Hematopoietic multipotent progenitor cell treated with erythropoietin and hydrocortisone succinate and interleukin-3 and kit ligand, for 8 days (in vitro differentiated cells): ENCODE measurements at places on chromosomes 12 and 14.

DNA sequence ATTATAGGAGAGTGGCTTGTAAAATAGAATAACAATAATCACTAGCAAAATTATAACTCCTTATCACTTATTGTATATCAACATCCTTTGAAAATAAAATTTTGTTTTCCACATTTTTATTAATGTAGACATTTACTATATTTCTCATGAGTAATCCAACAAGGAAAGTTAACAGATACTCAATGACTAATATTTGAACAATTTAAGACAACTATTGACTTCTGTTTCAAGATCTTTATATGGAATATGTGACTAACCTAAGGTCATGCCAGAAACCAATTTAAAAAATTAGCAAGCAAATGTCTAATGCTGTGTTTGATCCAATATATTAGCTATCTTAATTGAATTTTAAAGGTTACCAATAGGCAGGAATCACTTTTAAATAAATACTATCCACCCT, 638.5 kb upstream of the FLRT2 start:
- DNase-seq = no peak

GRCh38 chr12:92147491-92147890, 1.8 kb upstream of the BTG1 start:
- DNase-seq = no peak

DNA sequence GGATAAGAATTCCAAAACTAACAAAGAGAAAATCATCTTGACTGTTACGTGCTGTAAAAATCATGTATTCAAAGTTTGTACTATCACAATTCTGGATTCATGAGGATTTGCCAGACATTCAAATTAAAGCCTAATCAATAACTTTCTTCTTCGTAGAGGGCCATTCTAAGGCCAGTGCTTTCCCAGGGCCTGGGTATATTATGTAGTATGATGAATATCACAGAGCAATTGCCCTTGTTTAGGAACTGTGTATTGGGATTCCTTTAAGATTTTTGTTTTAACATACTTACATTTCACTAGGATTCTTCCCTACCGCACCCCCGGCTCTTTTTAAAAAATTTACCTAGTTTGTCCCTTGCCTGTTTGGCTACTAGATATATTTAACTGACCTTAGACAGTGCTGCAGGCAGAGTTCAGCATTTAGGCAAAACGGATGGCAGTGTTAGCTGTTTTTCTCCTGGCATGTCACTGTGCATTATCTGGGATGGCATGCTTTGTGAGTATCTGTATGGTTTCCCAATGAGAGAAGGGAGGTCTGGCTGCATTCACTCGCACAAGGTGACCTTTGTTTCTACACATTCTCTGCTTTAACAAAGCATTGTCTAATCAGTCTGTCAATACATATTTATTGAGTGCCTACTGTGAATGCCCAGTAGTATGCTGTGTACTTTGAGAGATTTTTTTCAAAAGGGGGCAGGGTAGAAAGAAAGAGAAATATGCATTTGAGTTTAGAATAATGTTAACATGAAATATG, 63.3 kb downstream of the ERC1 start:
- peak; percentile 11 for DNase-seq

GRCh38 chr12:14111230-14111865, 129.9 kb upstream of the GRIN2B start:
- DNase-seq = no peak

GRCh38 chr14:58732387-58732786, 94.6 kb downstream of the DACT1 start:
- DNase-seq = no peak

GRCh38 chr14:56720703-56721460, 89.4 kb downstream of the OTX2 start:
- no peak for DNase-seq

- DNase-seq = no peak
These were observed 25.6 kb downstream of the PXN start for GRCh38 chr12:120239776-120240494.

DNA sequence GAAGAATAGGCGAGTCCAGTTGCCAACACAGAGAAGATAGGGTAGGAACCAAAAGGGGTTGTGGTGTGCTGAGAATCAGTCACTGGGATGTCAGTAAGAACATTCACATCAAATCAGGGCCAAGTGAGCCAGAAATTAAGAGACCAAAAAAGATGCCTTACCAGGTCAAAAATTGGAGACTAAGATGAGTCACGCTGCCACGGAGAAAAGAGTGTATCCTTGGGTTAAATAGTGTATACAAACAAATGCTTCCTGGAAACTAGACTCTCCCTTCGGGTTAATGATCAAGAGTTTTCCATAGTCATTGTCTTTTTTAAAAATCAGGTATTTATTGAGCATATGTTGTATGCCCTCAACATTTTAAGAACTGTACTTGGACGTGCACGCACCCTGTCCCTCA, 45.2 kb upstream of the BAZ1A start:
- DNase-seq = no peak

GRCh38 chr14:91484186-91484585, 25.9 kb downstream of the PPP4R3A start:
- DNase-seq = peak; percentile 41

DNA sequence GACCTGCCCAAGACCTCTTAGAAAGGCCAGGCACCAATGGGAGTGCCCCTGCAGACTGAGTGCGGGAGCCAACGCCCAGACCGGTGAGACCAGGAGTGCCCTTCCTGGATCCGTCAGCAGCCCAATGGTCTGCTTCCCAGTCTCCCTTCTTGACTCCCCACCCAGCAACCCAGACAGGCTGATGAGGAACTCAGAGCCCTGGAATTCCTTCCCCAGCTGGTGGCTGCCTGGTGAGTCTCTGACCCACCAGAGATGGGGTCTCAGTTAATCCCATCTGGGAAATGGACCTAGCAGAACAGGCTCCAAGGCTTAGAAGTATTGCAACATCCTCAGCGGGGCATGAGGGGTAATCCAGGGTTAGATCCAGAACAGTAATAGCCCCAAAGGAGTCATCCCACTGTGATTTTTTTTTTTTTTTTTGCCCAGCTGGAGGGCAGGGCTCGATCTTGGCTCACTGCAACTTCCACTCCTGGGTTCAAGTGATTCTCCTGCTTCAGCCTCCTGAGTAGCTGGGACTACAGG, 1.5 kb upstream of the RASAL1 start:
- no peak for DNase-seq

- no peak for DNase-seq
These were observed 143.6 kb upstream of the VRK1 start for GRCh38 chr14:96653597-96653996.

DNA sequence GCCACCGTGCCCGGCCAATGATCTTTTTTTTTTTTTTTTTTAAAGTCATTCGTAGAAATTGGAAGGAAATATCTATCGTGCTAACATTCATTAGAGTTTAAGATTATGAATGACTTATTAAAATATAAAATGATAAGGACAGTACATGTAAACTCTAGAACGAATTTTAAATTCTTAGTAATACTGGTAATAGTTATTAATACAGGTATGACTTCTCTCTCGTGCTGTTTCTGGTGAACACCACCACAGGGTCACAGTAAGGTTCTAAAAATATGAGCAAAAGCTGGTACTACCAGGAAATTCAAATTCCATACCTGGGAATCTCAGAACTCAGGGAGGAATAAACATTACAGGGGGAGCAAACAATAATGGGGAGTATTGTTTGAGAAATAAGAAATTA, 26.2 kb downstream of the WNK1 start:
- peak; percentile 0 for DNase-seq

DNA sequence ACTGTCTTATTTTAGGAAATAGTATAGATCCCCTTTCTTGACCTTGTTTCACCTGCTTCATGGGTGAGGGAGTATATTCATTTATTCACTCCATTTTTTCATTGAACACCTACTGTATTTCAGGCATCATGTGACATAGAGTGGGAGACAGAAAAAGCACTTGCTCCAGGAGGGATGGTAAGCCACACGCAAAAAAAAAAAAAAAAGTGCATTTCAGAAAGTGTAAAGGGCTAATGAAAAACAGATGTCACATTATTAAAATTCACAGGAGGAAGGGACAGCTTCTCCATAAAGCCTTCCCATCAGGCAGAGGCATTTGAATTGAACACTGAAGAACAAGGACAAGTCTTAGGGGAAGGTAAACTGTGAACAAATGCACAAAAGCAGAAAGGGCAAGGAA, 7.5 kb downstream of the SLC8A3 start:
- no peak for DNase-seq

DNA sequence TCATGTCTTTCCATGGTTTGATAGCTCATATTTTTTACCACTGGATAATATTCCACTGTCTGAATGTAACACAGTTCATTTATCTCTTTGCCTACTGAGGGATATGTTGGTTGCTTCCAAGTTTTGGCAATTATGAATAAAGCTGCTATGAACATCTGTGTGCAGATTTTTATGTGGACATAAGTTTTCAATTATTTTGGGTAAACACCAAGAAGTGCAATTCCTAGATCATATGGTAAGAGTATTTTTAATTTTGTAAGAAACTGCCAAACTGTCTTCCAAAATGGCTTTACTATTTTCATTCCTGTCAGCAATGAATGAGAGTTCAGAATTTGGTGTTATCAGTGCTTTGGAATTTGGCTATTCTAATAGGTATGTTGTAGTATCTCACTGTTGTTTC, 43.7 kb upstream of the SLC35F4 start:
- DNase-seq = no peak

- no peak for DNase-seq
These were observed 149.2 kb upstream of the FBXO33 start for GRCh38 chr14:39581474-39581873.

DNA sequence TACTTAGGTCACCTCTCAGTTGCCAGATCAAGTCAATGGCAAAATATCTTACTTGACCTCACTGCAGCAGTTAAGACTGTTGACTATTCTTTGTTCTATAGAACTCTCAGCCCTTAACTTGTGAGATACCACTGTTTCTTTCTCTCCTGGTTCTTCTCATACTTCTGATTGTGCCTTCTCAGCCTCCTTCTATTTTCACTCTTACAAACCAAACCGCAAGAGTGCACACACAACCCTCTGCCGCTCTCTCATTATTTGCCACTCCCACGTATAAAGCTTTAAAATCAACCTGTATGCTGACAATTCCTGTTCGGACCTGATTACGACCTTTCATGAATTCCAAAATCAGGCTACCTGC, 4.5 kb downstream of the E2F7 start:
- DNase-seq = no peak

- DNase-seq = no peak
These were observed 290.6 kb downstream of the FOXN3 start for GRCh38 chr14:89126461-89126860.

DNA sequence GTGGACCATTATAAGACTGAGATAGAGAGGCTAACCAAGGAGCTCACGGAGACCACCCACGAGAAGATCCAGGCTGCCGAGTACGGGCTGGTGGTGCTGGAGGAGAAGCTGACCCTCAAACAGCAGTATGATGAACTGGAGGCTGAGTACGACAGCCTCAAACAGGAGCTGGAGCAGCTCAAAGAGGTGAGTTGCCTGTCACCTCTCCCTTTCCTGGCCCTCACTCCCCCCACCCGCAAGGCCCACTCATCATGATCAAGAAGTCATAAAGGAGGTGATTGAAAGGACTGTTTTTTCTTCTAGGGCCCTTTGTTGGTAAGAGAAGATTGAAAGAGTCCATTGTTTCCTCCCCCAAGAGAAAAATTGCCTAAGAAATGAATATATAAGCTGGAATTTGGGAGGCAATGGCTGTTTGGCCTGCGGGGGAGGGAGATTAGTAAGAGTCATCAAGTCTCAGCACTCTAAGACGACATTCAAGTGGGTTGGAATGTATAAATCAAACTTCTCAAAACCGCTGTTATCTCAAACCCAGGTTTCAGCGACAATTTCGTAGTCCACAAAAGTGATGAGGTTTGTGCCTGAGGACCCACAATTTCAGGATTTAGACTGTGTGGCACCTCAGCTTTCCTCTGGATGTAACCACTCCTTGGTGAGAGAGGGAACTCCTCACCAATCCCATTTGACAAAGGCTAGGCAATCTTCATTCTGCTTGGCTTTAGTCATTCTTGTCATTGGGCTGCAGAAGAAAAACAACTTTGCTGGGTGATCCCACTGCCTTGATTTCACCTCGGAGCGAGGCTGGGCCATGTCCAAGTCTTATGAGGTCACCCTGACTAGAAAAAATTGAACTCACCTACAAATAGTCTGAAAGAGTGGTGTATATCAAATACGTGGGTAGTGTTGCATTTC, 966 bp downstream of the BICD1 start:
- DNase-seq = no peak

DNA sequence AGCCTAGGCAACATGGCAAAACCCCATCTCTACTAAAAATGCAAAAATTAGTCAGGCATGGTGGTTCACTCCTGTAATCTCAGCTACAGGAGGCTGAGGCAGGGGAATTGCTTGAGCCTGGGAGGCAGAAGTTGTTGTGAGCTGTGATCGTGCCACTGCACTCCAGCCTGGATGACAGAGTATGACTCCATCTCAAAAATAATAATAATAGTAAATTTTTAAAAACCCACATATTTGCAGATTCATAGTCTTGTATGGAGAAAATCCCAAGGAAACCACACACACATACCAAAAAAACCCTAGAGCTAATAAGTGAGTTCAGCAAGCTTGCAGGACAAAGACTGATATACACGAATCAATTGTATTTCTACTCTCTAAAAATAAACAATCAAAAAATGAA, 19.0 kb upstream of the MTHFD1 start:
- DNase-seq = no peak

- no peak for DNase-seq
These were observed 87.3 kb downstream of the TTC7B start for GRCh38 chr14:90728951-90729350.

- DNase-seq = no peak
These were observed 117.2 kb downstream of the PLXNC1 start for GRCh38 chr12:94265539-94265938.

- DNase-seq = peak; percentile 71
These were observed 393.5 kb downstream of the CCDC91 start for GRCh38 chr12:28583701-28584261.

DNA sequence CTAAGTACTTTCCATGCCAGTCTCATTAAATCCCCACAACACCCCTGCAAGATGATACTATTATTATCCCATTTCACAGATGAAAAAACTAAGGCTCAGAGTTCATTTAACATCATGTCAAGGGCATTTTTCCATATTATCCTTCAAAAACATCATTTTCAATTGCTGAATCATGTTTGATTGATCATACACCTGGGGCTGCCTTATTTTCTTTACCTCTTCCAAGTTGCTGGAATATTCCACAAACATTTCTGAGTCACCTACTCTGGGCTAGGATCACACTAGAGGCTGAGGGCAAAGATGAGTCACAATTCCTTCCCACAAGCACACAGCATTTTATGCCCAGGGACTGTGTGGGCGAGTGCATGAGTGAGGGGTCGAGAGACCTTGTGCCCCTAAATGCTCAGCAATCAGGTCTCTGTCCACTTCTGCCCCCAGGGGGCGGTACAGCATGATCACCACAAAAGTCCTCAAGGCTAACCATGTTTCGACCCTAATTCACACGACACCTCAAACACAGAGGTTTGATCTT, 14.1 kb upstream of the TMEM119 start:
- peak; percentile 62 for DNase-seq

DNA sequence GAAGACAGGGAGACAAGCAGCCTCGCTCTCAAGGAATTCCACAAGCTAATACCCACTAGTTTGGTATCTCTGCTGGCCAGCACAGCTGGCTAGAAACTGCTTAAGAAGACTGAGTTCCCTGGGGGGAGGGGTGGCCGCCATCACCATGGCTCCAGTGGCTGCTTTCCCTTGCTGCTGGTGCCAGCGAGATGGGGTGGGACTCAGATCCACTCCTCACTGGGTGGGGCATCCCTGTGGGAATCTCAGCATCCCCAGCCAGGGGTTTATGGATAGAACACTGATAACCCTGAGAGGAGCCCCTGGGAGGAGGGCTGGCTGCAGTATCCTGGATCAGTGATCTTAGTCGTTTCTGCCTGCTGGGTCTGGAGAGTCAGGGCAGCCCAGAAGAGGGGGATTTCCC, 170.6 kb upstream of the MDGA2 start:
- no peak for DNase-seq
